Epithelial cell of proximal tubule (primary cell): ENCODE measurements at places on chromosomes 11 and 22.
A peak's percentile ranks its signal among the peaks of the same experiment; 100 is the strongest.

GRCh38 chr11:68688881-68689280 is 4.5 kb downstream of the GAL start:
- DNase-seq, result no peak

DNA sequence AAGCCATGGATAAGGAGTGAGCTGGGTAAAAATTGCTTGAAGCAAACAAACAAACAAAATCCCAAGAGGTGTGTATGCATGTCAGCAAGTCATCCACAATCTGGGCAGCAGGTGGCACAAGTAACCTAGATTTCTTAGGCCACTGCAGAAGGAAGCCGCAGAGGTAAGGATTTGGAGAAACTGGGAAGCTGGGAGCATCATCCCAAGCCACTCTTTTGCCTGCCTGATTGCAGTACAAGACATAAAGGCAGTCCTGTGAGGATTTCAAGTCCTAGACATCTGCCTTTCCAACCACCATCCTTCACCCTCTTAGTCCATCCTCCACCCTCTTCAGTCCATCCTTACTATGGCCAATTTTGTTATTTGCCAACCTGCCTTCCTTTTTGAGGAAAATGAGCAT is 67.2 kb upstream of the BMAL1 start:
- DNase-seq, result no peak

GRCh38 chr11:102188488-102188887 is 78.2 kb downstream of the YAP1 start:
- no peak for DNase-seq

DNA sequence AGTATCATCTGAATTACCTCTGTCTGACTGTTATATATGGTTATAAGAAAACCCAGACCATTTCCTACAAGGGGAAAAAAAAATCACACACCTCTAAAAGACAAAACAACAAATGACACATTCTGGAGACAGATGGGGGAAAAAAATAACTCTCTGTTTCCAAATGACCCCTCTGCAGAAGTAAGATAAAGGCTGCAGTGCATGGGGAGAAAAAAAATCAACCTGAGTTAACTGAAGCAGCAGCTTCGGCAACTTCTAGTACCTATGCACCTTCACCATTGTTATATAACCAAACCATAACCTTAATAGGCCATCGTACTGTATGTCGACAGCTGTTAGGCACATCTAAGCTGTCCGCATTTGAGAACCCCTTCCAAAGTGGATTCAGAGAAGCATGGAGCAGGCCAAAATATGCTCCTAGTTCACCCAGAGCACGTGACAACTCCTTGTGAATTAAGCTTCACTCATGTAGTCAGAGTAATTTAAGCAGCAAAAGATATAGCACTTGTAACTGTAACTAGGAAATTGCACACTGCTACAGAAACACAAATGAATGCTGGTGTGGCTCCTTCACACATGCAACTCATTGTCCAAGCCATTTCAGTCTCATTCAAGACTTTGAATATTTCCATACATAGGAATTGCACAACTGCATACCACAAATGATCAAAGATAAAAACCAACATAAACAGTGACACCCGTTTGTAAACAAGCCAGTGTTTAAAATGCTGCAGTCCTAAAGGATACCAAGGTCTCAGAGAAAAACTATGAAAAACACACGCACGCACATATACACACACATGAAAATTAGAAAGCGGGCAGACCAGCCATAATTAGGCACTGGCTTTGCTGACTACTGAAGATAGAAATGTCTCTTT is 2.7 kb downstream of the SIK3 start:
- no peak for DNase-seq

DNA sequence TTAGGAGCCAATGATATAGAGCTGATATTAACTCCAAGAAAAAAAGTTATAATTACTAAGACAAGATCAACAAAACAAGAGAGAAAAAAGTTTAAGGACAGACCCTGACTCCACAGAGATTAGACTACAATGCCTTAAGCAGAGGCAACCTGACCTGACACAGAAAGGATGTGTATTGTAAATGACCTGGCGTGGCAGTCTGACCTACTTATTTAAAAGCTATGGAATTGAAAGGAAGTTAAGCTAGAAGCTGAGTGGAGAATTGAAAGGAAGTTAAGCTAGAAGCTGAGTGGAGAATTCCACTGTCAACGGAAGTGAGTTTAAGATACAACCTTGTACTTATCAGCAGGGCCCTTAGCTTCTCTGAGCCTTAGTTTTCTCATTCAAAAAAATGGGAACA is 885.4 kb downstream of the OPCML start:
- no peak for DNase-seq

DNA sequence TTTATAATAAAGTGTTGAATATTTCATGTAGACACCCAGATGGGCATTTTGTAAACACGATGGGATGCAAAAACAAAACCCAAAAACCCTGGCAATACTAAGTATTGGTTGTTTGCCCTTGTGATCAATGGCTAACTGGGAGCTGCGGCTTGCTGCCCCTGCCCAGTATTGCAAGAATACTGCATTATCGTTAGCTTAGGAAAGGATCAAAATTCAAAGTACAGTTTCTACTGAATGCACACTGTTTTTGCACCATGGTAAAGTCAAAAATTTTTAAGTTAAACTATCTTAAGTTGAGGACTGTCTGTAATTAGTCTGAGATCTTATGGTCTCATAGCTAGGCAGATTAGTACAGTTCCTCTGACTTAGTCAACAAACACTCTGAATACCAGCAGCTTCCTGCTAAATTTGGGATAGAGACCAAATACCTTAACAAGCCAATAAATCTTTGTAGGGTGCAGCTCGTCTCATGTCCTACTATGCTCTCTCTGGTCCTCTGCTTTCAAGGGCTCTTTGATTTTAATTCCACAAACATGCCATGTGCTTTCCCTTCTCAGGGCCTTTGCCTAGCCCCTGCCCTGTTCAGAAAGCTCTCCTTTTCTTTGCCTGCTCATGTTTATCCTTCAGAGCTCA is 4.0 kb downstream of the CCDC90B start:
- DNase-seq, result no peak

GRCh38 chr11:80727315-80727714 is 1286.5 kb upstream of the TENM4 start:
- no peak for DNase-seq

DNA sequence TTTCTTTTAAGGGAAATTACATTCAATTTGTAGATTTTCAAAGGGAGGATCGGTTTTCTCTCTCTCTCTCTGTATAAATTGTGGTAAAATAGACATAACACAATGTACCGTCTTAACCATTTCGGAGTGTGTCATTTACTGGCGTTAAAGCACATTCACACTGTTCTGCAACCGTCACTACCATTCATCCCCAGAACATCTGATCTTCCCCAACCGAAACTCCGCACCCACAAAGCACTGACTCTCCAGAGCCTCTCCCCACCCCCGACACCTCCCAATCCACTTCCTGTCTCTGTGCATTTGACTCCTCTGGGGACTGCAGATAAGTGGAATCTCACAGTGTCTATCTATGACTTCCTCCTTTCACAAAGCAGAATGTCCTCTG is 15.9 kb upstream of the GRAMD4 start:
- no peak for DNase-seq

DNA sequence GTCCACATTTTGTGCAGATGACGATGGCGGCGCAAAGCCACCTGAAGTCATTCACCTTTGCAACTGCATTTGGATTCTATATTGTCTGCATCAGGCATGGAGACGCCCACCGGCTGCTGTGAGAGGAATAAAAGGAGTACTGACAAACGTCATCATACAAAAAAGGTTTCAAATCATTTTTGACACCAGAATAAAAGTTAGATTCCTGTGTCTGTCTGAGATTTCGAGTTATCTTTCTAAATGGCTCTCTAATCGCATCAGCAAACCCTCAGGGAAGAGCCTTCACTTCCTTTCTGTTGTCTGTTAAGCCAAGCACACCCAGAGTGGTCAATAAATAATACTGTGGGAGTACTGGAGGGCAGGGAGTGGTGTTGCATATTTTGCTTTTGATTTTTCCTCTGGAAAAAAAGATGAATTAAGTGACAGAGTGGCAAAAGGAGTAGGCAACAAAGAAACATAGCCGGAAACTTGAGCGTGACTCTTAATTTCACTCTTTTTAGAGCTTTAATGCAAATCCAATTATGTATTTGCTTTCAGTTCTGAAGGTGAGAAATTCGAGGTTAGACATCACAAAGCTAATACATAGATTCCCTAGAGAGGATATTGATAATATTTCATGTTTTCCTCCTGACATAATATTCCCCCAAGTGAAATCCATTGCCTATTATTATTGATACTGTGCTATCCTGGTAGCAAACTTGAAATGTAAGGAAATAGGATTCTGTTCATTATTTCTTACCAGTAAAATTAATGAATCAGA is 150.8 kb upstream of the MTMR2 start:
- no peak for DNase-seq

DNA sequence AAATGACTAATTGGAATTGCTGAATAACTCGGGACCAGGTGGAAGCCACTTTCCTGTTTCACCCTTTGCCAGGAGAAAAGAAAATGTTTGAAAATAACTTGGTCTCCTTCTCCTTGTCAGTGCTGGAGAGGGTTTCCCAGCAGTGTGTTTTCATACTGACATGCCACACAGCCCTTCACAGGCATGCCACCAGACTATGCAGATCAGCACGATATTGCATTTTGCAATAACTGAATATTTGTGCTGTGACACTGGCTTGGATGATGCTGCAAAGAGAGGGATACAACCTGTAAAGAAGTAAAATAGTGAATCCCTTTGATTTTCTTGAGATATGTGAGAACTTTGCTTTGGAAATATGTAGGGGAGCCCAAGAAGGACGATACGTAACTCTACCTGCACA is 200.0 kb upstream of the NAV2 start:
- no peak for DNase-seq

- DNase-seq, result no peak
Observed at GRCh38 chr11:12762696-12763324, 88.6 kb downstream of the TEAD1 start.

- DNase-seq, result no peak
Observed at GRCh38 chr22:45586651-45587405, 84.1 kb downstream of the FBLN1 start.

- DNase-seq, result no peak
Observed at GRCh38 chr22:33300165-33300564, 242.0 kb upstream of the SYN3 start.

DNA sequence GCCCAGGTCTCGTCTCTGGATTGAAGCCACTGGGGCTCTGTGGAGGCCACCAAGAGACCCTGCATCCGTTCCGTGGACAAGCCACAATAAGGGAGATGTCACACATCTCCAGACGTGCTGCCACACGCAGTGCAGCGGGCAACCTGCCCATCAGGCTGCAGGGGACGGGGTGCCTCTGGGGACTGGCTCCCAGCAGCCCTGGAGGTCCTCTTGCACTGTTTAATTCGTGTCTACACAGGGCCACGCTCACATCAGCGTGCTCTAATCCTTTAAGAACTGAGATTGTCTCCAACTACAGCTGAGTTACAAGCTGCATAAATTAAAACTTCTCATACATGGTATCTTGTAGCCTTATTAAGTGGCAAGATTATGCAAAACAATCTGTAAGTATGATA is 1232.2 kb downstream of the BRD1 start:
- DNase-seq, result no peak

- DNase-seq, result no peak
Observed at GRCh38 chr11:95232666-95233065, 1.7 kb upstream of the SESN3 start.

DNA sequence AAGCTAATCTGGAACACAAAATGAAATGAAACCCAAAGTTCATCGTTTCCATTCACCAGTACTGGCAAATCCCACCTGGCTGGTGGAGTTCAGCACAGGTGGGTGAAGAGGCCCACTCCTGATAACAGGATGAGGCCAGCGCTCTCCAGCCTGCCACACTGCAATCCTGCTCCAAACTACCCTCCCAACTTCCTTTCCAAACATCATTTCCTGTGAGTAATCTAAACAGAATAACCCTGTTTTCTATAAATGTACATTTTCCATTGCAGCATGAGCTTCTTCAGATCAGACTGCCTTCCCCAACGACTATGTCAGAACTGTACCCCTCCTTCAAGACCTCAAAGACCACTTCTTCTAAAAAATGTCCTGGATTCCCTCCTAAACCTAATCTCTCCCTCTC is 15.9 kb upstream of the NFRKB start:
- DNase-seq, result no peak

- DNase-seq, result no peak
Observed at GRCh38 chr11:44840085-44840478, 110.6 kb downstream of the TP53I11 start.

DNA sequence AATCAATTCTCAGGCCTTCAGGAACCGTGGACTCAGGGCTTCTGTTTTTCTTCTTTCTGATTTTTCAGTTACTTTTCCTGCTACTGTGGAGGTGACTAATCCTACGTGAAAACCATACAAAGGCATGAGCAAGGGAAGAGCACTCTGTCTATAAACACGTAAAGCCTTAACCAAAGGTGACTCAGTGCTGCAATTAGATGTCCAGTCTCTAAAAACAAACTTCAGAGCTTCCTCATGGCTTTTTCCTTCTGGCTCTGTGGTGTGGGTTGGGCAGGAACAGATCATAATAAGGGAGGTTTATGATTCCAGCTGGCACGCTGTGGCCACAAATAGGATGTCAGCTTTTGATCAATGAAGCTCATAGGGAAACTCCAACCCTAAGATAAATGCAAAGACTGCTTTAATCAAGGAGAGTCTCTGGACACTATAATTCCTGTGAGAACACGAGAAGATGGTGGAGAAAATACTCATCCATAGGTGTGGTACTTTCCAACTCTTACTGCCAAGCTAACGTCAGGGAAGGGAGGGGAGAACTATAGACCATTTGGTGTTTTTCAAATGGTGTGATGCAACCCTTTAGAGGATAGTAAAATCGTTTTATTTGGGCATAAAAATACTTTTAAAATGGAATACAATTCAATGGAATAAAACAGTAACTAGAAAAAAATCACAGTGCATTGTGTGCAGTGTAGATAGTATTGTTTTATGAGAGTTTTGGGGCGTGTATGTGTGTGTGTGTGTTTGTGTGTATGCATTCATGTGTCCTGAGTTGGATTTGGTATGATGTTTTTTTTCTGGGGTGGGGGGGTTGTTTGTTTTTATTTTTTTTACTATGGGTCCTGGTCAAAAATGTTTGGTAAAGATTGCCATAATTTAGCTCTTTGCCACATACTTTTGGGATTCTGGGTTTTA is at the start of gene NXPE2:
Gene NXPE2 (plus strand): TSS at position 403 of the 912 bp plus-strand sequence. CDS start 49 bp downstream, at position 452.
- DNase-seq, result peak; percentile 6

- no peak for DNase-seq
Observed at GRCh38 chr22:19855504-19856409, 1.1 kb upstream of the GNB1L start.

- no peak for DNase-seq
Observed at GRCh38 chr22:44526779-44527126, 28.7 kb upstream of the RTL6 start.

- DNase-seq, result no peak
Observed at GRCh38 chr11:12430351-12430750, 53.0 kb downstream of the PARVA start.

DNA sequence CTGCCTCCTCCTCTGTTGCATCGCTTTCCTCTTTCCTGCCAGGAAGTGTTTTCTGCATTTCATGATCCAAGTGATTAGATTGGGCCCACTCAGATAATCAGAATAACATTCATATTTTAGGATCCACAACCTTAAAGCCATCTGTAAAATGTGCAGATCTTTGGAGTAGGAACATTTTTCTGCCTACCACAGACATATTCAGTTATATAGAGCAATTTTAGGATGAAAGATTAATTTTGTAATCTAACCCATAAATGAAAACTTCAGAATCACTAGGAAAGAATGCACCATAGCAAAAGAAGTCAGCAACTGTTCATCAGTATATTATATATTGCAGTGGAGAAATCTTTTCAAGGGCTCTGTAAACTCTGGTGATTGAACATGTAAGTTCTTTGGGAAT is 659.9 kb upstream of the LUZP2 start:
- DNase-seq, result no peak
